ENCODE measurements at places on chromosomes 11 and 22.

- DNase-seq, result no peak
These were observed 2.7 kb downstream of the NAV2 start for GRCh38 chr11:19715373-19715772.

GRCh38 chr11:111520560-111520959, 6.0 kb downstream of the HOATZ start:
- no peak for DNase-seq

- DNase-seq, result peak; percentile 78
These were observed 6.8 kb upstream of the FAM111A start for GRCh38 chr11:59135648-59136461.

- no peak for DNase-seq
These were observed 38.6 kb upstream of the NOX4 start for GRCh38 chr11:89529626-89530380.

GRCh38 chr22:45163099-45163450, 650 bp upstream of the NUP50 start:
- DNase-seq, result no peak

- no peak for DNase-seq
These were observed 33.2 kb downstream of the CSF2RB start for GRCh38 chr22:36946421-36947158.

DNA sequence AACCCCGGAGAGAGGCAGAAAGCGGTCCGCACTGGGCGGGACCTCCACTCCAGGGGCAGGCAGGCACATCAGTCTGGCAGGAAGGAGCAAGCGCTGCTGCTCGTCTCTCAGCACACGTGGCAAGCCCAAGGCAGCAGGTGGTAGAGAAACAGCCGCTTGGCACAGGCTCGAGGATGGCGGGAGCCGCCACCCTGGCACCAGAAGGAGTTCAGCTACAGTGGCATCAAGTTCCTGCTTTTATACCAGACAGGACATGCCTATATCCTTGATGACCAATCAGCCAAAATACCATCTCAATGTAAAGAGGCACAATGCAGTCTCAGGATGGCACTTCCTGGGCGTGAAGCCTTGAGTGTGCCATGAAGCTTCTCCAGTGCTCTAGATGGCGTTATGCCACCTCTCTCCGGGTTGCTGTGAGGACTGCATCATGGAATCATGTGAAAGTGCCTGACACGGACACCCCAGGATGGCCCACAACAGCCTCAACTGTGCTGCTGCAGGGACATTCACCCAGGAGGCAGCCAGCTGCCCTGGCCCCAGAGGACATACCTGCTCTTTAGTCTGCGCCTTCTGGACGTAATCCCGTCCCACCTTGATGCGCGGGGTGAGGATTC, 64.8 kb downstream of the APOL1 start:
- no peak for DNase-seq
